ENCODE measurements at places on chromosomes 12 and 14. TPM values are rescaled to one million over a fixed set of nuclear protein-coding genes. Genes with fewer than 3 reads are reported as not detected.
A peak's percentile ranks its signal among the peaks of the same experiment; 100 is the strongest.

Gene SSTR1
- polyA plus RNA-seq, result 24.6 TPM

Gene TIGAR
- polyA plus RNA-seq, result 5.0 TPM

Gene GMPR2
- 85.9 TPM for polyA plus RNA-seq

Gene BCL2L14
- polyA plus RNA-seq, result 40.4 TPM

Gene SPPL3
- polyA plus RNA-seq, result 48.1 TPM

Gene TAS2R31
- polyA plus RNA-seq, result 0.82 TPM

Gene POU6F1
- polyA plus RNA-seq, result 6.8 TPM

Gene CACNA1C
- polyA plus RNA-seq, result 5.9 TPM

Gene KCNH3
- polyA plus RNA-seq, result 2.2 TPM

Gene PTHLH
- polyA plus RNA-seq, result 0.60 TPM

Gene PLEKHG7
- 0.54 TPM for polyA plus RNA-seq

Gene HSPB8
- polyA plus RNA-seq, result 8.4 TPM

Gene NFE2
- 2.1 TPM for polyA plus RNA-seq

Gene CCDC198
- 90.7 TPM for polyA plus RNA-seq

Gene ADAM21
- 0.09 TPM for polyA plus RNA-seq

Gene SERPINA4
- 46.0 TPM for polyA plus RNA-seq

GRCh38 chr12:69833696-69834095, 8.7 kb downstream of the MYRFL start:
- DNase-seq, result peak; percentile 42

GRCh38 chr12:121227294-121227693, 17.4 kb downstream of the P2RX4 start:
- peak; percentile 95 for DNase-seq

DNA sequence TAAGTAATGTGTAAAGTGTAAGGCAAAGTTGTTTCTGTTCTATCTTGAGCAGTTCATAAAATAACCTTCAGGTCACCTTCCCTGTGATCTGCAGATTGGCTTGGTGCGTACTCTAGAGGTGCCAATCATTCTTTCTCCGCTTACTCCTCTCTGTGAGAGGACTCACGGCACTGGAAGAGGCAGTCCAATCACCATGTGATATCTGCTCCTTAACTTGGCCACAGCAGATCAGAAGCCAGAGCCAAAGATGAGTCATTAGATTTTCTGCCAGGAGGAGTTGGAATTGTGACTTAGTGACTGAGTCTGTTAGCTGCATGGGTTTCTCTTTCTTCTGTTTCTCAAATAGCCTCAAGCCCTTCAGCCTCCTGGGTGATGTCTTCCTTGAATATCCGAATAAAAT, 165.5 kb downstream of the SLC41A2 start:
- DNase-seq, result no peak

DNA sequence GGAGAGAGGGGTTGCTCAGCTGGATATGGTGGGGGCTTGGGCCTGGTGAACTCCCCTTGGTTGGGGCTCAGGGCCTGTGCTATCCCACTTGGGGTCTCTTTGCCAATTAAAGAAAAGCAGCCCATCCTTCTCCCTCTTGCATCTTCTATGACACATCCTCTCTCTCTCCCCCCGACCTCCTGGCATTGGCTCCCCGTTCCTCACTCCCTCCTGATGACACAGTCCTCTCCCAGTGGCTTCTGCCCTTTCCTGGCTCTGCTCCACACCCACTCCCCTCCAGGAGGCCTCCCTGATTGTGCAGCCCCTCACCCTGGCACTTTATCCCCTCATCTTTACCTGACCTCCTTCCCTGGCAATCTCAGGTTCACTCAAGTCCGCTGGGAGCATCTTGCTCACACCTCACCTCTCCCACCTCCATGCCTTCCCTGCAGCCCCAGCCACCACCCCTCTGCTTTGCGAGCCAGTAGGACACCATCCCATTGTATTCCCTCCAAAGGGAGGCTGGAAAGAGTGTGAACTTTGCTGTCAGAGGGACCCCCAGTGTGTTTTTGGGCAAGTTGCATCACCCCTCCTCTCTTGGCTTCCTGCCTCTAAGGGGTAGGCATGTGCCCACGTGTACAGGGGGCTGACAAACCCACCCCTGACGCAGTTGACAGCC, 10.7 kb downstream of the KRT80 start:
- no peak for DNase-seq

DNA sequence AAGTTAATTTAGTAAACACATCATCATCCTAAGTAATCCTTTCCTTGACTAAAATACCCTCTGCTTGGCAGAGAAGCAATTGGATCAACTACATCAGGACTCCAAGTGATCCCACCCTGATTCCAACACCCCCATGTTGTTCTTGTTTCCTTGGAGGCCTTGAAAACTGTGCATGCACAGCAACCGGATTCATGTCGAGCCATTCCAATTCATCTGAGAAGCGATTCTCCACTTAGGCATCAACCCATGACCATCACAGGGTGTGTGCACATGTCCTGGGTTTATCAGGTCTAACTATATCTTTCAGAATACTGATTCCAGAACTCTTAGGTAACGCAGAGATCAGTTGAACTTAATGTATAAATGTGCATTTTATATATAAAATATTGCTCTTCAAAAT, 163.0 kb downstream of the NAV3 start:
- DNase-seq, result no peak

DNA sequence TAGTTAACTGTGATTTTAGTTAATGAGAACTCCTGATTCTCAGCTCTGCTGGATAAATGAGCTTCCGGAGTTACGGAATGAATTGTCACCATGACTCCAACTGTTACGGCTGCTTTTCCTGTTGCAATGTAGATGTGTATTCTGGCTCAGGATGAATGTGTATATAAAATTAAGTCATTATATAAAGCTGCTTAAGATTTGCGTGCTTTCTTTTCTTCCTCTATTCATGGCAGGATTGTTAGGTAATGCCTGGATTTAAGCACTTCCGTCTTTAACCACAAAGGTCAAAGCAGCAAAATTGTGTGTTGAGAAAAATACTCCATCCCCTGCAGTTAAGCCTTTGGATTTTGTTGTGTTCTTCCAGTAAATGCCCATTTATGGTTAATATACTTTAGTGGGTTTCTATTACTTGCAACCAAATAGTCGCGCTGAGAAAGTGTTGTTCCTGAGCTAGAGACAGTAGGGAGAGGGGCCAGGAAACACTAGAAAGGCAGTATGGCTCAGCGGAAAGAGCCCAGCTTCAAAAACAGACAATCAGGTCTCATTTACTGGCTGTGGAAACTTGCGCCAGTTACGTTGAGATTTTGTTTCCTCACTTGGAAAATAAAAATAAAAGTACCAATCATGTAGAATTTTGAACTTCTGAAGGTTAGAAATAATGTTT, 9.4 kb upstream of the CCDC175 start:
- DNase-seq, result no peak

GRCh38 chr14:49853158-49853477, 530 bp upstream of the NEMF start:
- DNase-seq, result no peak

DNA sequence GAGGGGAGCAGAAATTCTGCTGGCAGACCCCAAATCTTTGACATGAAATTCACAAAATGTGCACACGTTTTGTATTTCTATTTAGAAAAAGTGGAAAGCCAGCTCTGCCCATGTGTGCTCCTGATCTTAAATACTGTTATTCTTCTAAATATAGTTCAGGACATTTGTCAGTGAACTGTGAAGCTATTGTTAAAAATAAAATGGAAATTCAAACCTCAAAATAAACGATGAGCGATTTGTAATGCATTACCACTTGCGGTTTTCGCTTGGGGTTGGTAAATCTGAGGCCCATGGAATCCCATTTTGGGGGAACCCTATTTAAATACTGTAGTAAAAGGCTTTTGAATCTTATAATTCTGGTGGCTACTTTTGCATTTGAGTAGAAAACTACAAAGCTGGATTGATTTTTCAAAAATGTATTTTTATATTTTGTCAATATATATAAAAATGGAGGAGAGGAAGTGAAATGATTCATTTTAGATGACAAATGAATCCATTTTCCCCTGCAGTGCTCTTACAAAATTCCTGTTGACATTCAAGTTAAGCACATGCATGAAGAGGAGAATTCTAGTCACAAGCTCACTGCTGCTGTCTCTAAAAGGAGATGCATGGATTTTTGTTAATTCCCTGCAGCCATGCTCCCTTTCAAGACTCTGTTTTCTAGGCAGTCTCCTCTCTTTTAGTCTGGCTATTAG, 47.1 kb downstream of the FLRT2 start:
- DNase-seq, result no peak

- DNase-seq, result no peak
Observed at GRCh38 chr14:102029956-102030355, 56.9 kb downstream of the HSP90AA1 start.

- DNase-seq, result no peak
Observed at GRCh38 chr14:68390741-68391140, 402.1 kb downstream of the ZFP36L1 start.

- DNase-seq, result no peak
Observed at GRCh38 chr14:84708865-84709264, 821.1 kb upstream of the FLRT2 start.

DNA sequence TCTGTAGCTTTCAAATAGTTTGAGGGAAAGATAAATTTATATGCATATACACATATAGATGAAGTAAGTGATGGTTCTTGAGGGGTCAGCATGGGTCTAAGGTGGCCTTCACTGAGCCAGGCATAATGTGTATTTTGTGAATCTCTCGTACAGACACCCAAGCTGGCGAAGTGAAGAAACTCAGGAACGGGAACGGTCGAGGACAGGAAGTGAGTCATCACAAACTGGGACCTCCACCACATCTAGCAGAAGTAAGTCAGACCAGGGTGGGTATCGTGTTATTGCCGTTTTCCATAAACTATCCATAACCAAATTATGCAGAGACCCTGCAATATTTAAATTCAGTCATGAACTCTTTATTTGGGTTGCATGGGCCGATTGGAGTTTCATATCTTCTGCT, 15.4 kb upstream of the TNS2 start:
- DNase-seq, result no peak

- DNase-seq, result no peak
Observed at GRCh38 chr12:27781680-27782079, 1.6 kb upstream of the MANSC4 start.

DNA sequence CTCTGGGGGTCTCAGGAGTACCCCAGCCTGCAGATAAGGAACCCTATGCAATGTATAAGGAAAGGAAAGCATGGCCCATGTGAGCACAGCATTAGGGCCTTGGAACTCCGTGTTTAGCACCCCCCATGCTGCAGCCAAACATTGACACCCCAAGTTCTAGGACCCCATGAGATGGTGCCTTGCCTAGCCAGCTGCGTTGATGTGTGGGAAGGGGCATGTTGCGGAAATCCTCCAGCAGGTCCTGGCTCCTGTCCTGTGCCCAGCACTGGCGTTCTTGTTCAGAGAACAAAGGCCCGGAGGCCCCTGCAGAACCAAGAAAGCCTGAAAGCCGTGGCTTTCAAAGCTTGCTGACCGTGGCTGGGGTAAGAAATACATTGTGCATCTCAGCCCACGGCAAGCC, 99.4 kb upstream of the DIO3 start:
- DNase-seq, result no peak

- DNase-seq, result no peak
Observed at GRCh38 chr14:87667659-87668058, 325.3 kb downstream of the GALC start.

DNA sequence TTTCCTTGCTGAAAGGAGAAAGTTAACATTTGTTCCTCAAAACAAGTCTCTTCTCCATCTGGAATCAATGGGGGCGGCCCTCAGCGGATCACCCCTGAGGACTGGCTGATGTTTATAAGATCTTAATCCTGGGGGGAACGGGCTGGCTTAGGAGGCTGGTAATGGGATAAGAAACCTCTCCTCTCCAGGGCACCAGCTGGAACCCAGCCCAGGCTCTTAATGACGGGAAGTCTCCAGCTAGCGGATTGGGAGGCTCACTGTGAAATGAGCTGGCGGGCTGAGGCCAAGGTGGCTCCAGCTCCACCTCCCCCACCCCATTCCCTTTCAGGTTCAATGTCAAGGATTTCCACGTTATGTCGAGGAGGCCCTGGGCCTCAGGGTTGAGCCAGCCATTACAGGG, 1133.0 kb downstream of the VRK1 start:
- no peak for DNase-seq

GRCh38 chr12:96434107-96434506, 33.9 kb upstream of the CDK17 start:
- DNase-seq, result no peak

DNA sequence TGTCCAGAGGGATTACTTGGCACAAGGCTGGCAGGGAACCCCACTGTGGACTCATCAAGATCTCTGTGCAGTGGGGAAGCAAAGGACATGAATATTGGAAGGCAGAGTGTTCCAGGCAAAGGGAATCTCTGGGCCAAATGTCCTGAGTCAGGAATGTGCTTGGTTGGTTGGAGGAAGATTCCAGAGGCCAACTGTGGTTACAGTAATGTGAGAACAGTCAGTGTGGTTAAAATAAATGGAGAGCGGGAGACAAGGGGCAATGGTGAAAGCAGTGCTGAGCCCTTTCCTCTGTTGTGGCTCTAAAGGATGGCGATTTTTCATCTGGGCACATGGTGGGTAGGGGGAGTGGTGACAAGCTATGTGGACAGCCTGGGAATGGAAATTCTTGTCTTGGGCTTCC, 948.2 kb downstream of the BCL11B start:
- DNase-seq, result no peak

GRCh38 chr12:20268771-20269170, 99.6 kb upstream of the PDE3A start:
- no peak for DNase-seq

GRCh38 chr12:3712209-3712992, 40.5 kb downstream of the CRACR2A start:
- no peak for DNase-seq

- peak; percentile 32 for DNase-seq
Observed at GRCh38 chr12:119902084-119902509, 25.0 kb upstream of the CIT start.

- no peak for DNase-seq
Observed at GRCh38 chr12:7638064-7638759, 27.5 kb downstream of the APOBEC1 start.

DNA sequence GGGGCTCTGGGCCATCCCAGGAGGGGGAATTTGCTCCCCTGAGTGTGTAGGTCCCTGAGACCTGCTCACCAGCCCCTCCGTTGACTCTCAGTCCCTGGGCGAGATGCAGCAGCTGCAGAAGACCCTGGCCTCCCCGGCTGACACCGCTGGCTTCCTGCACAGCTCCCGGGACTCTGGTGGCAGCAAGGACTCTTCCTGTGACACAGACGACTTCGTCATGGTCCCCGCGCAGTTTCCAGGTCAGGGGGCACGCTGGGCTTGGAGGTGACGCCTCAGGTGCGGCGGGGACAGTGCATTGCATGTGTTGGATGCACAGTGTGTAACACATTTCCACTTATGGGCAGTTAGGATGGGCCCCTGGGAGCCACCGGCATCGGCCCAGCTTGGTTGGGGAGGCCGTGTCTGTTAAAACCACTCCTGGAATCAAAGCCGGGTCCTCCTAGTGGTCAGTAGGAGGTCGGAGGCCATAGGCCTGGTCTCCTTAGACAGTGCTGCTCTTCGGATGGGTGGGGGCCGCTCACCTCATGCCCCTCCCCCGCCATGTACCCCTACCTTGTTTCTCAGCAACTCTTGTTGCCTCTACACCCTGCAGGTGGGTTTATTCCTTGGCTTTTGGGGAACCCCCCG, 17.1 kb upstream of the PUS1 start:
- no peak for DNase-seq

GRCh38 chr14:104115691-104116287, 22.6 kb upstream of the KIF26A start:
- DNase-seq, result no peak

GRCh38 chr12:68482660-68483059, 128.0 kb upstream of the RAP1B start:
- DNase-seq, result no peak

Data from large intestine (tissue), 12 donors.